IPS-NIHi11 (cell line): ENCODE measurements at places on chromosomes 3 and 15.
A peak's percentile ranks its signal among the peaks of the same experiment; 100 is the strongest.

- DNase-seq, result no peak
Measured at GRCh38 chr3:150975086-150975991, 2.8 kb upstream of the CLRN1 start.

GRCh38 chr3:136955813-136956212 lies 2.0 kb upstream of the IL20RB start:
- DNase-seq, result no peak

DNA sequence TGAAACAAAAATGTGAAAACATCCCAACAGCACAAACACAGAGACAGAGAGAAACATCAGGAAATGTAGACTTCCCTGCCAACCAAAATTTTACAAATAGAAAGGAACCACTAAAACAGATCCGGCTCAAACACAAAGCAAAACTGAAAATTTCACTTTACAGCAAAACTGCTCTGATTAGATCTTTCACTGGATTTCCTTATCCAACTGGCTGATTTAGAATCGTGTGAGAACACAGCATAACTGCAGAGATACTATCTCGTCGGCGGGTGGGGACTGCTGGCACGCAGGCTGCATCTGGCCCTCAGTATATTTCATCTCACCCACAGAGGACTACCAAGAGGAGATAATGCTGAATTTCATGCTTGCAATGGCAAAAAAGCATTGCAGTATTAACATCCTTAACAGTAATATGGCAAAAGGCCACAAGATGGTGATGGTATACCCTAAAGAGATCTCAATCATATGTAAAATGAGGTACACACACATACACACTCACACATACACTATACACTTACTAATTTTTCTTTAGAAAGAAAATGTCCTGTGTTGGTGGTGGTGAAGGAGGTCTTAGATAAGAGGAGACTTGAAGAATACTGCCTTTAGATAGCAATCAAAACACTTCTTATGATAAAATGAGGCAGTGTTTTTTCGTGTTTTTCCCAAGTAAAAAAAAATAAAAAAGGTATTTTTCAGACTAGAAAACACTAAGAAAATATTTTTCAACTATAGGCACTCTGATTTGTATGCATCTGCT lies 10.6 kb upstream of the LEO1 start:
- peak; percentile 23 for DNase-seq

DNA sequence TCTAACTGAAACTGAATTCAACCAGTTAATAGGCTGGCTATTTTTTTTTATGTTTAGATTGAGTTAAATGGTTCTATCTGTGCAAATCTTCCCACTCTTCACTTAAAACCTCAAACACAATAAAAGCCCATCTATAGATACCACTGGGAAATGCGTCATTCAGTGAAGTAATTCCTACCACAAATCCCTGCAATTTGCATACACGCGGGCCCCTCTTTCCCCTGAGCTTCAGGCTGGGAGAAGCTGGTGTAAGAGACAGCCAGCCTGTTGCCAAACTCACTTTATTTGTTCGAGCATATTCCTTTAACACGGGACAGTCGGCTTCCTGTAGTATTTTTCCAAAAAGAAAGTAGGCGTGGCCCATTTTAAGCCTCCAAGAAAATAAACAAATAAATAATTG lies 26.0 kb upstream of the MCTP2 start:
- no peak for DNase-seq

DNA sequence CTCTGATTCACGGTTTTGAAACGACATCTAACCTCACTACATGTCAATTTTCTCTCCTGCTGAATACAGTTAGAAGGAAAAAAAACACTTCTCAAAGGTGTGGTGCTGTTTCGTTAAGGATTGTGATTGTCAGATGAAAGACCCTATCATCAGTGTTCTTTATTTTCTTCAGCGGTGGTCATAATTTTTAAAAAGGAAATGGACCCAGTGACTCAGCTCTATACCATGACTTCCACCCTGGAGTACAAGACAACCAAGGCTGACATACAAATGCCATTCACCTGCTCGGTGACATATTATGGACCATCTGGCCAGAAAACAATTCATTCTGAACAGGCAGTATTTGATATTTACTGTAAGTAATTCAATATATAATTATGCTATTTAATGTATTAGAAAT lies 167.8 kb downstream of the ALCAM start:
- no peak for DNase-seq

- DNase-seq, result no peak
Measured at GRCh38 chr3:48069339-48069738, 53.1 kb upstream of the MAP4 start.

DNA sequence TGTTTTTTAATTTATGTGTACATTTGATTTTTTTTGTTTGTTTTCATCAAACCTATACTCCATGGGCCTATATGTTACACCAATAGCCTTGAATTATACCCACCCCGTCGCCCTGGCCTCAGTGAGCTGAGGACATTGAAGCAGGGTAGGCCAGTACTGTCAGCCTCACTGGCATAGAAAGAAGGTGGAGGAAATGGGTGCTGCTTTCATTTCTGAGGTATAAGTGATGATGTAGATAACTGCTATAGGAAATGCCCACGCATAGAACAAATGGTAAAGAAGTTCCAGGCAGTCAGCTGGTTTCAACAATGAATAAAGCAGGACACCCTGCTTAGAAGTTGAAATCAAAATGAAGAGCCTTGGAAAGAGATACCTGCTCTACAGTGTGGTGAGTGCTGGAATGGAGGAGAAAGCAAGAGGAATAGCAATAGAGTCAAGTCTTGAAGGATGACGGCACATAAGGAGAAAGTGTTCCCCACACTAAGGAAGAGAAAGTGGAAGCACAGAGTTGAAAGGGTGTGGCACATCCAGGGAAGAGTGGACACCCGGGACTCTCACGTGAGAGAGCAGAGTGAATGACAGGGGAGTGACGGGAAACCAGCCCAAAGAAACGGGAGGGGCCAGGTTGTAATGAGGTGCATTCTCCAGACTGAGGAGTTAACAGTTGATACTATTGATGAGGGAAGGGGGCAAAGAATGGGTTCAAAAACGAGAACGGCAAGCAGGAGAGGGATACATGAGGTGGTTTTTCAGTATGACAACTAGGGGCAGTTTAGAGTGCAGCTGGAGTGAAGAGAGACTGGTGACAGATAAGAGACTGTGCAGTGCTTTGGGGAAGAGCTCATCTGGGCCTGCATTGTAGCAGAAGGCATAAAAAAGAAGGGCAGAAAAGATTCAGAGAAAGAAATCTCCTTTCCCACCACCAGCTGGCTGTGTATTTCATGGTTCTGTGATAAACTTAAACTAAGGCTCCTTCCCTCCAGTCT lies 70.5 kb downstream of the KLHL25 start:
- no peak for DNase-seq

- no peak for DNase-seq
Measured at GRCh38 chr3:62562596-62562995, 189.2 kb upstream of the FEZF2 start.

DNA sequence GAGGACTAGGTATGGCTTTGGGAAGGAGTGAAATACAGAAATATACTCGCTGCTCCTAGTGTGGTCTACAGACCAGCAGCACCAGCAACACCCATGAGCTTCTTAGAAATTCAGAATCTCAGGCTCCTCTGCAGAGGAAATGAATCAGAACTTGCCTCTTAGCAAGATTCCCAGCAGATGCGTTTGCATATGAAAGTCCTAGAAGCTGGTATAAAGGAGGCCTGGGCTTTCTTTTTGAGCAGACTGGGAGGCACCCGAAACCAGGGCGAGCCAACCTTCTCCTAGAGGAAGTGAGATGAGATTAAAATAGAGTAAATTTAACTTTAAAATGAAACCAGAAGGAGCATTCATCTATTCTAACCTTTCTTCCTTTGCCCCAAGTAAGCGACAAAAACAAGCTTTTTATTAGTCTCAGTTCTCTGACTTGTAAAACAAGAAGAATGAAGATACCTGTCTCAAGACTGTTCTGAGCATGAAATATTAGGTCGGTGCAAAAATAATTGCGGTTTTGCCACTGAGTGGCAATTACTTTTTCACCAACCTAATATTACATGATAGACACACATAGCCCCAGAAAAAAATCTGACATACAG lies 140.0 kb downstream of the PDZRN3 start:
- DNase-seq, result peak; percentile 50

DNA sequence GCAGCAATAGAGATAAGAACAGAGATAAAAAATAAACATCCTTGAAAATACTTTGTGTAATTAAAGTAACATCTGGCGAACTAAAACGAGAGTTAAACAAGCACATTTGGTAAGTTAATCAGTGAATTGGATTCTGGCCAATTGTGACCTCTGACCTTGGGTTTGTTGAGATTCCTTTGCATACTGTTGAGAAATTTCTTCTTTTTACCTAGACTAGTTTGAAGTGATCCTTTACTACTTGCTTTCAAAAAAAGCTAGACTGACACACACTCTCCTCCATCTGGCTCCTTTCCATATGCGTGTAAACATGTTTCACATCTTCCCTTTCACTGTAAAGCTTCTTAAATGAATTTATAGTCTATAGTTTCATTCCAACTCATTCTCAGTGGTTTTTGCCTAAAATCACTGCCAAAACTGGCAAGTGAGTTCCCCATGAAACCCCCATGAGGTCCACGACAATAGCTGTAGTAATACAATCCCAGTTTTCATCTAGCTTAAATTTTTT lies 17.3 kb upstream of the GBE1 start:
- DNase-seq, result no peak

GRCh38 chr3:170740726-170741591 lies 129.0 kb downstream of the RPL22L1 start:
- DNase-seq, result no peak

- peak; percentile 90 for DNase-seq
Measured at GRCh38 chr3:185362850-185363661, at the start of gene MAP3K13. TSS of gene MAP3K13 (plus strand) at chr3:185363136. CDS start at chr3:185428582, 65,446 bp downstream.

- DNase-seq, result no peak
Measured at GRCh38 chr3:21912711-21913110, 161.7 kb upstream of the ZNF385D start.

- no peak for DNase-seq
Measured at GRCh38 chr15:66779331-66780009, 77.4 kb downstream of the SMAD6 start.

- no peak for DNase-seq
Measured at GRCh38 chr15:91861223-91861622, 7.7 kb downstream of the SLCO3A1 start.

GRCh38 chr3:64449026-64449425 lies 223.8 kb upstream of the PRICKLE2 start:
- DNase-seq, result no peak

- no peak for DNase-seq
Measured at GRCh38 chr15:81723701-81724100, 322.1 kb downstream of the MEX3B start.

DNA sequence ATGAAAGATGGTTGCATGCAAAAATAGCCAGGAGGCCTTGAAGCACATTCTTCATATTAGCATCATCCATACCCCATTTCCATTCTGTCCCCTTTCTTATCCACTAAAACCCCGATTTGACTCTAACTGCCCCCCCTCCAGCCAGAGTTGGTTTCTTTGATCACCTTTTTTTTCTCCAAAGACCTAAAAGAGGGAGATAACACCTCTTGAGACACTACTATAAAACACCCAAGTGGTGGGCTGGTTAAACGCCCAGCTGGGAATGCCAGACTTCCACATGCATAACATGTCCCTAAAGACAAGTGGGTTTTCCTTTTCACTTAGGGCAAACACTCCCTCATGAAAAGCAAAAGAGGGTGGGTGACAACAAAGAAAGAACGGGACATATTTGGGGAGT lies 133.9 kb upstream of the WNT5A start:
- DNase-seq, result no peak

- DNase-seq, result peak; percentile 70
Measured at GRCh38 chr15:41564286-41564959, 5.4 kb downstream of the TYRO3 start.

GRCh38 chr3:100994809-100995208 lies 1.6 kb upstream of the ABI3BP start:
- DNase-seq, result no peak

- DNase-seq, result no peak
Measured at GRCh38 chr15:48028712-48029111, 92.1 kb upstream of the SLC24A5 start.

- DNase-seq, result no peak
Measured at GRCh38 chr3:188486126-188486525, 332.2 kb downstream of the LPP start.

- no peak for DNase-seq
Measured at GRCh38 chr3:186385856-186386602, 24.0 kb upstream of the DGKG start.

GRCh38 chr15:92391640-92392039 lies 2.0 kb upstream of the ST8SIA2 start:
- DNase-seq, result peak; percentile 47

- peak; percentile 38 for DNase-seq
Measured at GRCh38 chr3:151316267-151316991, at the start of gene GPR87. TSS of gene GPR87 (minus strand) at chr3:151316820. CDS start at chr3:151300100, 16,720 bp downstream.

- DNase-seq, result no peak
Measured at GRCh38 chr3:9779075-9779593, 9.4 kb upstream of the CAMK1 start.

GRCh38 chr3:28104896-28105534 lies 136.4 kb upstream of the CMC1 start:
- no peak for DNase-seq

DNA sequence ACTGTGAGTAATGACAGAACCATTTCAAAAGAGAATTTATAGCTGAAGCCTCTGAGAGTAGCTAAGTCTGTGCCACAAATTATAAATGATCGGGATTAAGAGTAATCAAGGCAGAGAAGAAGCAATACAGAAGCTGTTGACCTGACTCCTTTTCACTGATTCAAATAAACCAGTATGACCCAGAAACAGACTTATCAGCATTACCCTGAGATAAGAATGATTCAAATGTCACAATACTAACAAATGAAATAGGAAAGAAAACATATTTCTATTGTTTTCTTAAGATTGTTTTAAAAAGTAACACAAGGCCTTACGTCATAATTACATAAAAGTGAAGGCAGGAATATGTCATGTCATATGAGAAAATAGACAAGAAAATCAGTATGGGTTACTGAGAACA lies 1534.6 kb downstream of the SI start:
- no peak for DNase-seq
